ENCODE measurements at places on chromosomes 11 and 22. TPM values are rescaled to one million over a fixed set of nuclear protein-coding genes. Genes with fewer than 3 reads are reported as not detected.

DNA sequence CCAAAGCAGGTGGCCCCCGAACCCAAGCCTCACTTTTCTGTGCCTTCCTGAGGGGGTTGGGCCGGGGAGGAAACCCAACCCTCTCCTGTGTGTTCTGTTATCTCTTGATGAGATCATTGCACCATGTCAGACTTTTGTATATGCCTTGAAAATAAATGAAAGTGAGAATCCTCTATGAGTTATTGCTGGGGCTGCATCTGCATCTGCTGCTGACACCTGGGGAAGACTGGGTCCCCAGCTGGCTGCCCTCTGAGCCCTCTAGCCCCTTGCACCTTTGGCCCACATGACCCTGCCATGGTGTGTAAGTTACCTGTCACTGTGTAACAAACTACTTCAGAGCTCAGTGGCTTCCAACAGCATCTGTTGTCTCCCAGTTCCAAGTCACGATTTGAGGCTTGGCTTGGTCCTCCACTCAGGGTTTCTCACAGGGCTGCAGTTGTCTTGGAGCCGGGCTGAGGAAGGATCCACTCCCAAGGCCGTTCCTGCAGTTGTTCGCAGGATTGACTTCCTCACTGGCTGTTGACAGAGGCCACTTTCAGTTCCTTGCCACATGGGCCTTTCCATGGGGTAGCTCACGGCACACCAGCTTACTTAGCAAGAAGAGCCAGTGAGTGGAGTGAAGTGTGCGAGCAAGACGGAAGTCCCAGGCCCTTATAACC, 13.5 kb upstream of the UVRAG start:
- H3K36me3 ChIP-seq = no peaks in the 10 kb centered on the region
- no peaks in the 10 kb centered on the region for H3K4me1 ChIP-seq
- H3K4me3 ChIP-seq = no peak overlapping the region
- H3K27ac ChIP-seq = no peak overlapping the region
- no peaks in the 10 kb centered on the region for H3K27me3 ChIP-seq

GRCh38 chr11:48024635-48025071, 44.3 kb downstream of the PTPRJ start:
- peak overlapping the region; percentile 53 for H3K27ac ChIP-seq
- peaks cover 30% of the 10 kb centered on the region for H3K4me1 ChIP-seq
- no peak for DNase-seq

GRCh38 chr22:48071828-48072227, 1309.4 kb downstream of the TBC1D22A start:
- no peaks in the 10 kb centered on the region for H3K36me3 ChIP-seq
- no peak overlapping the region for H3K27ac ChIP-seq
- no peak overlapping the region for H3K4me3 ChIP-seq
- no peak for DNase-seq
- peaks cover 22% of the 10 kb centered on the region for H3K4me1 ChIP-seq
- H3K27me3 ChIP-seq = no peaks in the 10 kb centered on the region

DNA sequence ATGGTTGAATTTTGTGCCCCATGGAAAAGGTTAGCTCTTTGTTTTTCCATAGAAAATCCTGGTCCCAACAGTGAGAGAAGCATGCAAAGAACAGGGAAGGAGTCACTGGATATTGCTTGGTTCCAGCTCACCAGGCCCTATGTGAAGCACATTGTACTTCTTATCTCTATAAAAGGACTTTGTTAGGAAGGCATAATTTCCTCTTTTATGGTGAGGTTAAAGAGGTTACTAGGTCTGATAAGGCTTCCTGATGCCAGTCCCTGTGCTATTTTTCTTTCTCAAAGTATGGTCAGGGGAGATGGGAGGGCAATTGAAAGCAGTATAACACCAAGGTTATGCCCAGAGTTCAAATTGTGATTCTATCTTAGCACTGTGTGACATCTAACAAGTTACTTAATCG, 162.6 kb downstream of the KIF18A start:
- no peaks in the 10 kb centered on the region for H3K27me3 ChIP-seq
- no peaks in the 10 kb centered on the region for H3K4me1 ChIP-seq
- no peaks in the 10 kb centered on the region for H3K36me3 ChIP-seq
- no peak overlapping the region for H3K27ac ChIP-seq
- no peak overlapping the region for H3K4me3 ChIP-seq

CFL1 gene
- total RNA-seq = 971 TPM

DNA sequence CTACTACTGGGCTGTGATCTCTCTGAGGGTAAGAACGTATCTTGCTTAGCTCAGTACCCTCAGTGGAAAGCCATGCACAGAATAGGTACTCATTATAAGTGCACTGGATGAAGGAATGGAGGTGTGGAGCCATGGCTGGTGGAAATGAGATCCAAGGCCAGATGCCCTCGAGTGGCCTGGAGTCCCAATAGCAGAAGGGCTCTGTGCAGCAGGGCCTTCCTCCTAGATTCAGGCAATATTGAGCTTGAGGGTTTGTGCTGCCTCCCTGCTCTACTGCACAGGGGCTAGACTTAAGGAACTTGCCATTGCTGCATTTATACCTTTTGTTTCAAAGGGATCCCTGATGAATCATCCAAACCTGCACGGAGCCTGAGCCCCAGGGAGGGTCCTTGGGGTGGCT, 33.6 kb upstream of the TUB start:
- H3K4me1 ChIP-seq = no peaks in the 10 kb centered on the region
- H3K4me3 ChIP-seq = no peak overlapping the region
- DNase-seq = no peak
- no peaks in the 10 kb centered on the region for H3K36me3 ChIP-seq
- peaks cover 15% of the 10 kb centered on the region for H3K27me3 ChIP-seq
- no peak overlapping the region for H3K27ac ChIP-seq

NRGN gene
- total RNA-seq = 7.5 TPM

DNA sequence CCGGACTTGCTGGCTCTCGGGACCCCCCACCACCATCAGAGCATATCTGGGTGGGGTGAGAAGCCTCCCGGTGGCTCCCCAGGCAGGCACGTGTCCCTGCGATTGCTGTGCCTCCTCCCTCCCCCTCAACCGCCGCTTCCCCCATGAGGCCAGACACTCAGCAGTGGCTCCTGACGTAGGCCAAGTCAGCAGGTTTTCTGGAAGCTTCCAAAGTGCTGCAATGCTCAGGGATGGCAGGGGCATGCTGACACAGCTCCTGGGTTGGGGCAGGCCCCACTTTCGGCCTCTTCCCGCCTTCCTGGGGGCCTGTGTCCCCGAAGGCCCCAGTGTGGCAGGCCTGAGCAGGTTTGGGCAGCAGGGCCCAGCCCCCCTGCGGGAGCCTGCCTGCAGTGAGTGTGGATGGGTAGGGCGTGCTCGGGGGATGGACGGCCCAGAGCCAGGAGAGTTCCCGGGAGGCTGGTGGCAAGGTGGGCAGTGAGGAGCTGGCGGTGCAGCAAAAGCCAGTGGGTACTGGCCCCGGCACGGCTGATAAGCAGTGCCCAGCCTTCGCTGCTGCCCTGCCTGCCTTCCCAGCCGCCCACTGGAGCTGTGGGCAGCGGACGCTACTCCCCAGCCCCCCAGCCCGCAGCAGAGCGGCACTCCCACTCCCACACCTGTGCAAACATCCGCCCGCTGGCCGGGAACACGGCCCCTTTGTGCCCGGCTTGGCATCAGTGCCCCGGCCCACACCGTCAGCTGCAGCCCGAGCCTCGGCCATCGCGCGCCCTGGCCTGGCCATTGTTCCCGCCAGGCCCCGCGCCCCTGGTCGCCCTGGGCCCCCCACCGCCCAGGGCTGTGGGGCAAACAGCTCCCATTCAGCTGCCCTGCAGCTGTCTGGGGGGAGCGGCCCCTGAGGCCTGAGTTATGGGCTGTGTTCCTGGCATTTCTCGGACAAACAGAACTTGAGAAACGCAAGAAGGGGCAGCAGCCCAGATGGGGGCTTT, 125.0 kb downstream of the KCNQ1OT1 start:
- H3K27ac ChIP-seq = no peak overlapping the region
- no peak for DNase-seq
- no peaks in the 10 kb centered on the region for H3K4me1 ChIP-seq
- no peak overlapping the region for H3K4me3 ChIP-seq
- peaks cover 5% of the 10 kb centered on the region for H3K27me3 ChIP-seq

GRCh38 chr11:64760759-64761420, 1.1 kb upstream of the PYGM start:
- no peaks in the 10 kb centered on the region for H3K27me3 ChIP-seq
- no peaks in the 10 kb centered on the region for H3K36me3 ChIP-seq
- peaks cover 53% of the 10 kb centered on the region for H3K4me1 ChIP-seq
- no peak overlapping the region for H3K4me3 ChIP-seq
- H3K27ac ChIP-seq = no peak overlapping the region

CREB3L1 gene
- 1.7 TPM for total RNA-seq

DNA sequence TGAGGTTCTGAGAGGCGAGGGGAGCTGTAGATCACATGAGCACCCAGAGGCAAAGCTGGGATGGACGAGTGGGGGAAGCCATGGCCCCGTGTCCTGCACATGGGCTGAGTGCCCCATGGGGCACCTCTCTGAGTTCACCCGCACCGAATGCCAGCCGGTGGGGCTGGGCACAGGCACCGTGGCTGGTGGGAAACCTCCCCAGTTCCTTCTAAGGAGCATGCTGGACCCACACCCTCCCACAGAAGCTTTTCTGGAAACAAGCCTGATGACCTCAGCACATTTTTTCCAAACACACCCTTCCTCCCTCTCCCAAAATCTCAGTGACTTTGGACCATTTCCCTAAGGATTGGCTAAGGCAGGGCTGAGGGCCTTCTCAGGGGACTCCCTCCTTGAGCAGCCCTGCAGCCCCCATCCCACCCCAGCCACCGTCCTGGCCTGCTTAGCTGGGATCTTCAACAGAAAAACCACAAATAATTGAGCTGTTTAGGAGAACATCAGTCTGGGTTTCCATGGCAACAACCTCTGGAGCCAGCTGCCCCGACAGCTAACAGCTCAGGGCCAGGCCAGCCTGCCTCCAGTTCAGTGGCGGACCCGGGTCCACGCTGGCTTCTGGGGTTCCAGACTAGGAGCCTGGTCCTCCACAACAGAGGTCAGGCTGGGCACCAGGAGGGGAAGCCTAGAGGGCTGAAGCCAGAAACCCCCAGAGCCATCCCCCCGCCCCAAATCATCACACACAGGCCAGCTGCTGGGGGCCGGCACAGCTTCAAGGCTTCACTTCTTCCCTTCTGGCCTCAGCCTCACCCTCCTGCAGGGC, 18.1 kb upstream of the LINC01488 start:
- H3K4me3 ChIP-seq = no peak overlapping the region
- H3K27me3 ChIP-seq = no peaks in the 10 kb centered on the region
- peak; percentile 83 for DNase-seq

GRCh38 chr22:40240686-40241085, 63.0 kb downstream of the TNRC6B start:
- no peaks in the 10 kb centered on the region for H3K27me3 ChIP-seq
- no peak overlapping the region for H3K27ac ChIP-seq
- H3K36me3 ChIP-seq = no peaks in the 10 kb centered on the region
- no peak for DNase-seq
- H3K4me1 ChIP-seq = peaks cover 44% of the 10 kb centered on the region

DNA sequence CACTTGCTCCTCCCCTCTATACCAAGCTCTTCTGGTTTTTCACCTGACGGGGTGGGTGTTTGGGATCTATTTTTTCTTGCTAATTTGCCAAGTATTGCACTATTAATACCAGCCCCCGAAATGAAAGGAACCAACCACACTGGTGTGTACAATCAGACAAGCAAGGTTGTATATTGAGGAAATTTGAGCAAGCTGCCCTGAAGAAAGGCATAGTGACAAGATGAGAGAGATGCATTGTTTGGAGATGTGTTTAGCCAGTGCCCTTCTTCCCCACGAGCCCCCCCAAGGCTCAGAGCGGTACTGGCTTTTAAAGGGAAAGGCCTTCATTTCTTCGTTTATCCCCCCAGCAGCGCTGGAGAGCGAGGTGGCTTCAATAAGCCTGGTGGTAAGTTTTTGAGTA, 15.2 kb upstream of the GAS2L1 start:
- H3K4me3 ChIP-seq = no peak overlapping the region
- no peak for DNase-seq
- no peaks in the 10 kb centered on the region for H3K4me1 ChIP-seq
- H3K27me3 ChIP-seq = no peaks in the 10 kb centered on the region
- no peak overlapping the region for H3K27ac ChIP-seq

Data from neural progenitor cell (in vitro differentiated cells).